ENCODE measurements at places on chromosomes 16 and 17.

DNA sequence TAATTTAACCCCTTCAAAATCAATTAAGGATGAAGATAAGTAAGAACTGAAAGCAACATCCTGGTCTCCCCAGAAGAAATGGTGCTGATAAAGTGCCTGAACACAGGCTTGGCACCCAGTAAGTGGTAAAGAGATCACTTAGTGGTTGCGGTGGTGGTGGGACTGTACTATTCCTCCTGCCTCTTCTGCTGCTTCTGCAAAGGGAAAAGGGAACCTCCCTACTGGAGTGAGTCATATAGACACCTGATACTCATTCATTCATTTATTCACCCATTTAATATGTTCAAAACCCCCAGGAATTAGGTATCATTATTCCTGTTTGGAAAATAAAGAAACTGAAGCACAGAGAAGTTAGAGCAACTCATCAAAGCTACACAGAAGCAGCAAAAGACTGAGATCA lies 60.6 kb downstream of the CDYL2 start:
- DNase-seq, result no peak

DNA sequence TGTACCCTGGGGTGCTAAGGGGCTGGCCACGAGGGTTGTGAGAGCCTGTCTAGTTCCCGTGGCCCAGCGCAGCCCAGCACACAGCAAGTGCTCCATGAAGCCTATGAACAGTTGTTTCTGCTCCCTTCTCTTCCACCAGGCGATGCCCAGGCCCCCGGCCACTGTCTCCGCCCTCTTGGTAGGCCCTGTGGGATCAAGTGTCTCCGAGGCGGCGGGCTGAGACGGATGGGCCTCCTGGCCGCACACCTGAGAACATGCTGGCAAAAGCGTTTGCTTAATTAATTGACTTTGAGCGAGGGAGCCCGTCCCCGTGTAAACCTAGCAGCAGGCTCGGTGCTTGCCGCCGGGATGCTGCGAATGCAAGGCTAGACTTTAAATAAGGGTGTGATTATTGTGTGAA lies 129.7 kb upstream of the GSE1 start:
- no peak for DNase-seq

DNA sequence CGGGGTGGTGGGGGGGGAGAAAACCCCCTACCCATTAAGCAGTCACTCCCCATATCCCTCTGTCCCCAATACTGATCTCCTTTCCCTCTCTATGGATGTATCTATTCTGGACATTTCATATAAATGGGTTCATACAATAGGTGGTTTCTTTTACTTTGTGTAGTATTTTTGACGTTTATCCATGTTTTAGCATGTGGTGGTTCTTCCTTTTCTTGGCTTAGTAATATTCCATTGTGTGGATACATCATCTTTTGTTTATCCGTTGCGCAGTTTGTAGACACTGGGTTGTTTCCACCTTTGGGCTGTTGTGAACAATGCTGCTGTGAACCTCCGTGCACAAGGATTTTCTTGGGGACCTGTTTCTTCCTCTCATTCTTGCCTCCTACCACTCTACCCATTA lies 12.6 kb downstream of the LDHD start:
- no peak for DNase-seq

GRCh38 chr16:67241008-67241900 lies 6.0 kb downstream of the FHOD1 start:
- peak; percentile 82 for DNase-seq

GRCh38 chr16:17062676-17063075 lies 408.1 kb downstream of the XYLT1 start:
- DNase-seq, result no peak

- DNase-seq, result peak; percentile 4
Observed at GRCh38 chr17:29807520-29808361, 122.3 kb downstream of the SSH2 start.

DNA sequence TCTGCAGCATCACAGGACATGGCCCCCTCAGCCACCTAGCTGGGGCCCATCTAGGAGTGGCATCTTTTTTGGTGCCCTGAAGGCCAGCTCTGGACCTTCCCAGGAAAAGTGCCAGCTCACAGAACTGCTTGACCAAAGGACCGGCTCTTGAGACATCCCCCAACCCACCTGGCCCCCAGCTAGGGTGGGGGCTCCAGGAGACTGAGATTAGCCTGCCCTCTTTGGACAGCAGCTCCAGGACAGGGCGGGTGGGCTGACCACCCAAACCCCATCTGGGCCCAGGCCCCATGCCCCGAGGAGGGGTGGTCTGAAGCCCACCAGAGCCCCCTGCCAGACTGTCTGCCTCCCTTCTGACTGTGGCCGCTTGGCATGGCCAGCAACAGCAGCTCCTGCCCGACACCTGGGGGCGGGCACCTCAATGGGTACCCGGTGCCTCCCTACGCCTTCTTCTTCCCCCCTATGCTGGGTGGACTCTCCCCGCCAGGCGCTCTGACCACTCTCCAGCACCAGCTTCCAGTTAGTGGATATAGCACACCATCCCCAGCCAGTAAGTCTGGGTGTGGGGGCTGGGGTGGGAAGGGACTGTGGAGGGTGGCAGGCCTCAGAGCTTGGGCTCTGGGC lies 22.0 kb downstream of the RARA start:
- no peak for DNase-seq

- DNase-seq, result no peak
Observed at GRCh38 chr17:32261936-32262510, 3.6 kb upstream of the RHBDL3 start.

DNA sequence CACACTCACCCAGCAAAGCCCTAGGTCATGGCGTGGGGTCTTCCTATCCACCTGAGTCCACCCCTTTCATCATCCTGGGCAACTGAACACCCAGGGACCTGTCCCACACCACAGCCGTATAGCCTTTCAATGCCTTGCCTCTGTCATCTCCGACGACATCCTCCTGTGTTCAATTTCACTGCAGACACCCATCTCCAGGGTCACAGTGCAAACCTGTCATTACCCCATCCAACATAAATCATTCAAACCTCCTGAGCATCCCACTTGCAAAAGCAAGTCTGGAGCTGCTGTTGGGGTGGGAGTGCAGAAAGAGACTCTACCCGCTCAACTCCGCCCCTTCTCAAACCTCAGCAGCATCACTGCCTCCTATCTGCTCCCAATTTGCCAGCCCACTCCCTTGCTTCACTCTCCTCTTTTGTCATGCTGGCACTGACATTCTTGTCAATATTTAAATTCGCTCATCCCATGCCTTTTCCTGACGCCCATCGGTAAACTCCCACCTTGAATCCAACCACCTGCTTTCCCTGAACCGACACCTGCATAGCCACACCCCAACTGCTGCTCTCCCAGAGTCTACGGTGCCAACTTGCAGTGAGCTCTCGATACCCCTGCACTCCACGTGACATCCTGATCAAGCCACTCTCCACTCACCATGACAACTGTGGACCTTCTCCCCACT lies 37.0 kb downstream of the MARF1 start:
- no peak for DNase-seq

DNA sequence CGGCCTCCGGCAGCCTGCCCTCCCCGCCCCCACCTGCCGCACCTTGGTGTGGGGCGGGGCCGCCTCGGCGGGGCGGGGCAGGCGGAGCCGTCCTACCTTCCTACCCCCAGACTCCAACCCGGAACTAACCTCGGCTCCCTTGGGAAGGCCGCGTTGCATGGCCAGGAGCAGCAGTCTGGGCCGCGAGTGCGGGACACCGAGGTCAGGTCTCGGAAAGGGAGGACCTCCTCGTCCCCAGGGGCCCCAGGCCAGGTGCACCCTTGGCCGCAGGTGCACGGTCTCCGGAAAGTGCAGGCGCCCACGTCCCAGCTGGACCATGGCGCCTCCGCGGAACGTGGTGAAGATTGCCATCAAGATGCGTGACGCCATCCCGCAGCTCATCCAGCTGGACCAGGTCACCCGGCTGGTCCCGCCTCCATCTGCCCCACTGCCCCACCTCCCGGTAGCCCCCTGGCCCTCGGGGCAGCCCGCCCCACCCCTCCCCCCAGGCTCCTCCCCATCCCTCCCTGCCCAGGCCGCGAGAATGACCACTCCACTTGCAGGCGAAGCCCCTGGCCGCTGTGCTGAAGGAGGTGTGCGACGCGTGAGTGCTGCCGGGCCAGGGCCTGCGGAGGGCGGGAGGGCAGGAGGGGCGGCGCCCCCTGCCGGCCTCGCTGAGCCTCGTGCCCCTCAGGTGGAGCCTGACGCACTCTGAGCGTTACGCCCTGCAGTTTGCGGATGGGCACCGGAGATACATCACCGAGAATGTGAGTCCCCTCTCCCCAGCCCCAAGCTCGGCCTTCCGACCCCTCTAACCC lies at the start of gene ELMO3:
Gene ELMO3 (plus strand): TSS at position 121 of the 797 bp plus-strand sequence. CDS start 196 bp downstream, at position 317.
- DNase-seq, result no peak

- no peak for DNase-seq
Observed at GRCh38 chr16:50708373-50709060, 15.1 kb downstream of the NOD2 start.

DNA sequence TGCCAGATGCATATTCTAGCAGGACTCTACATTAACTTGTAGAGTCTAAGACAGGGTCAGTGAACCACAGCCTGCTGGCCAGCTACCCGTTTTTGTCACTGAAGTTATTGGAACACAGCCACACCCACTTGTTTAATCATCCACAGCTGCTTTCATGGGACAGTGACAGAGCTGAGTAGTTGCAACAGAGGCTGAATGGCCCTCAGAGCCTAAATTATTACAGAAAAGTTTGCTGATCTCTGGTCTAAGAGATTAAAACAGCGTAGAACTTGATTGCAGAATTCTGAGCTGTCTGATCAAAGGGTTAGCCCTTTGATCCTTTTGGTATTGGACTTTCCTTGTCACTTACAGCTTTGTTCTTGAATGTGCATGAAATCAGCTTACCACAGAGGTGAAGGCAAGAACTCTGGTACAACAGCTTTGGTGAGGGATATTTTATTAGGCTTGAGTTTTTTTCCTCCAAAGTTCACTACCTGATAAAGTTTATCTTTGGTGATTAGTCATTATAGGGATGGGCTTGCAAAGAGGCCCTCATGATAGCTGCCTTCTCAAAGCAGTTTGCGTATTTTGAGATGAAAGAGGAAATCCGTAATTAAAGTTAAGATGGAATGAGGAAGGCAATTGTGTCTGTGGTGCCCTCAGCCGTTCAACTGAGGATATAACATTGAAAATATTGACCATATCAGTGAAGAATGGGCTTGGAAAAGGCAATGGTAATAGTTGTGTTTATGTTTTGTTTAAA lies 23.6 kb downstream of the ALDH3A2 start:
- no peak for DNase-seq

GRCh38 chr17:38958756-38959155 lies 8.4 kb downstream of the FBXO47 start:
- DNase-seq, result peak; percentile 4

- DNase-seq, result no peak
Observed at GRCh38 chr17:28533091-28533807, 19.2 kb downstream of the UNC119 start.

- DNase-seq, result no peak
Observed at GRCh38 chr16:30585022-30585399, 486 bp downstream of the ZNF785 start.

- no peak for DNase-seq
Observed at GRCh38 chr16:30472328-30472942, at the start of gene ITGAL. Gene ITGAL (plus strand): TSS chr16:30472742. CDS start chr16:30472838, 96 bp downstream.

DNA sequence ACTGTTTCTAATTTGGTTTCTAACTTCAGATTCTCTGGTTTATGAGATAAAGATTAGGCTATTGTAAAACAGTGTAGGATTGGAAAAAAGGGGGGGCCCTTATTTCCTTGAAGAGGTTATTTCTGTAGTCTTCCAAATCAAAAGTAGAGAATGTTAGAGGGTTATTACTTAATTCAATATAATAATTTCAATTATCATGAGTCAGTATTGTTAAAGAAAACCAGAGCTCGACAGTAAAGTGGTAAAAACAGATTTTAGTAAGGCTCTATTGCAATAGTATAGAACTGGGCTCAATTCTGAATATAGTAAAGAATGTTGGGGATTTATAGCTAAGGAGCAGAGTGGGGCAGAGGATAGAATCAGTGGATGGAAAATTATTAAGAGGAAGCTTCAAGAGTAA lies 140.0 kb downstream of the TANC2 start:
- DNase-seq, result no peak

- no peak for DNase-seq
Observed at GRCh38 chr17:81558941-81559806, 7.0 kb upstream of the FAAP100 start.

- no peak for DNase-seq
Observed at GRCh38 chr16:59126486-59126885, 392.4 kb upstream of the GOT2 start.

DNA sequence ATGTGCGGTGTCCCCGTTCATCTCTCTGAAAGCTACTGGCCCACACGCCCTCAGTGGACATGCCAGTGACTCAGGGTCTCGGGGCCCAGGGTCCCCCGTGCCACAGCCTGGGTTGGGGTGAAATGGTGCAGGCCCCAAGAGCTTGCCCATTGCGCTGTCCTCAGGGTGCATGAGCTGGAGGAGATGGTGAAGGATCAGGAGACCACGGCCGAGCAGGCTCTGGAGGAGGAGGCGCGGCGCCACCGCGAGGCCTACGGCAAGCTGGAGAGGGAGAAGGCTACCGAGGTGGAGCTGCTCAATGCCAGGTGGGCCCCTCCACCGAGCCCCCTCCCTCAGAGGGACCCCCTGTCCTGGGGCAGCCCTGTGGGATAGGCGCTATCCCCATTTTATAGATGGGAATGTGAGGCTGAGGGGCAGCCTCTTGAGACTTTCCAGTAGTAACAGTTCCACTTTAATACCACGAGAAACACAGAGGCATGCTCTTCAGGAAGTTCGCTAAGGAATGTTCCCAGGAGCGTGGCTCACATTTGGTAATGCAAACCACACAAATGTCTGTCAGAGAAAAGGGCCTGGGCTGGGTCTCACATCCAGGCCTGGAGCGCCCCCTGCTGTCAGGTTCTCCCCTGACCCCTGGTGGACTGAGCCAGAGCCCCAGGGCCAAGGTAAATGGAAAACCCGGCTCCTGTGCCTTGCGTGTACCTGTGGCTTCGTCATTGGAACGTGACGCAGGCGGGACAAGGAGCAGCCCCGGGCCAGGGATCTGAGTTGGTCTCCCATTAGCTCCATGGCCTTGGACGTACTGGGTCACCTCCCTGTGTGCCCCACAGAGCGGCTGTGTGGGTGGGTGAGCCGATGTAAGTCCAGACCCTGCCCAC lies 133.7 kb downstream of the RAB11FIP4 start:
- DNase-seq, result peak; percentile 79

DNA sequence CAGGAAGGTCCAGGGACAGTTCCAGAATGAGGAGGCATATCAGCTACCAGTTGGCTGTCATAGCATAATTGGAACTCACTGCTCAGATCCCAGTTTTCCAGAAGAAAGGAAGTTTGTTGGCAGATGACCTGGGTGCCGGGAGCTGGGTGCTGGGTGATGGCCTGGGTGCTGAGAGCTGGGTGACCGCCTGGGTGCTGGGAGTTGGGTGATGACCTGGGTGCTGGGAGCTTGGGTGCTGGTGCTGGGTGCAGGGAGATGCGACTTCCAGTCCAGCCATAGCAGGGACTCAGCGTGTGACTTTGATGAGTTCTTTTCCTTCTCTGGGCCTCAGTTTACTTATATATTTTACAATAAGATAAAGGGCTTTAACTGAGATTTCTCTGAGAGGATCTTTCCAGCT lies 18.0 kb downstream of the WSCD1 start:
- DNase-seq, result no peak

- DNase-seq, result no peak
Observed at GRCh38 chr17:2688351-2689342, 22.9 kb downstream of the CLUH start.

GRCh38 chr17:59846394-59847165 lies 46.2 kb downstream of the TUBD1 start:
- peak; percentile 97 for DNase-seq

Measured in kidney glomerular epithelial cell (primary cell).